K562 (cell line): ENCODE measurements at places on chromosomes 1 and 21. TPM values are rescaled to one million over a fixed set of nuclear protein-coding genes. Genes with fewer than 3 reads are reported as not detected.

The SPATA1 gene
- 0.40 and 1.8 TPM in 2 replicates for polyA plus RNA-seq

The BARHL2 gene
- not detected in 2 replicates for polyA plus RNA-seq

The PERM1 gene
- not detected in 2 replicates for polyA plus RNA-seq

The DHCR24 gene
- 69.9 and 70.7 TPM in 2 replicates for polyA plus RNA-seq

The UMODL1 gene
- polyA plus RNA-seq: not detected in 2 replicates
